ENCODE measurements at places on chromosomes 12 and 14.

DNA sequence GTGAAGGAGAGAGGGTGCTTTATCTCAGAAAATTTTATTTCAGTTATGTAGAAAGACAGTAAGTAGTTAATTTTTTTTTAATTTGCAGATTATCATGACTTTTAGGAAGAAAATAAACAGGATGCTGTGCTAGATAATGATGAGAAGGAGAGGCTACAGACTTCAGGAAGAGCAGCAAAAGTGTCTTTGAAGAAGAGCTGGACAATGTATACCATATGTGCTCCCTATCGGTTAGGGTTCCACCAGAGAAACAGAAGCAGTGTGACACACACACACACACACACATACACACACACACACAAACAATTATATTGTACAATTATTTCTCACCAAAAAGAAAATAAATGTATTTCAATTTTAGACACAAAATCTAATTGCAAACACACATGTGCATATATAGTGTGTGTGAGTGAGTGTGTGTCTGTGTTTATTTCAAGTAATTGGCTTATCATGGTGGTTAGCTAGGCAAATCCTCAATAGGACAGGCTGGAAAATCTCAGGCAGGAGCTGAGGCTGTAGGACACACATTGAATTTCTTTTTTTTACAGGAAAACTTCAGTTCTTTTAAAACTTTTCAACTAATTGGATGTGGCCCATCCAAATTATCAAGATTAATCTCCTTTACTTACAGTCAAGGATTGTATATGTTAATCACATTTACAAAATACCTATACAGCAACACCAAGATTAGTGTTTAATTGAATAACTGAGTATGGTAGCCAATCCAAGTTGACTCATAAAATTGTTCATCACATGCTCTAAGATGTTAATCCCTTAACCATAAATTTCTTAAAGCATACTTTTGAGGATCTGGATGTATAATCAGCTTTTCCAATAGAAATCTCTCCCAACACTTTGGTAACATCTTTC is 235.8 kb upstream of the DCN start:
- DNase-seq, result no peak

DNA sequence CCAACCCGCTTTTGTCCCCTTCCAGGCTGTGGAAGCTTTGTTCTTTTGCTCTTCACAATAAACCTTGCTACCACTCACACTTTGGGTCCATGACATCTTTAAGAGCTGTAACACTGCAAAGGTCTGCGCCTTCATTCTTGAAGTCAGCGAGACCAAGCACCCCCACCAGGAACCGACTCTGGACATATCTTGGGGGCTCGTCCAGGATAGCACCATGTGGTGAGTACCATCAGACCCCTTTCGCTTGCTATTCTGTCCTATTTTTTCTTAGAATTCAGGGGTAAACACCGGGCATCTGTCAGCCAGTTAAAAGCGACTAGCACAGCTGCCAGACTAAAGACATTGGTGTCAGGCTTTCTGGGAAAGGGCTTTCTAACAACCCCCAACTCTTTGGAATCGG is 137.6 kb upstream of the PPFIA2 start:
- peak; percentile 9 for DNase-seq

DNA sequence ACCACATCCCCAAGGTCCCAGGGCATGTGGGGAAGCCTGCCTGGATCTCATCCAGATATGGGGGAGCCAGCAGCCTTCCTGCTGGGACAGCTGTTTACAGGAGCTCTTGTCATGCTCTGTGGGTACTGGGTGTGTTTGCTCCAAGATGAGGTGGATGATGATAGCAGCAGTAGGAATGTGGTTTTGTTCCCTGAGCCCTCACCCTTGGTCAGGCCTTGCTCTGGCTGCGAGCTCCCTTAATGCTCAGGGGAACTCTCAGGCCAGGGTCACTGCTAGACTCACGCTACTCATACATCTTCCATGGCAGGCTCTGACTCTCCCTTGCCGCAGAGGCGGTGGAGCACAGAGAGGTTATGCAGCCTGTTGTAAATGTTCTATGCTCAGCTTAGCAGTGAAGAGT is 990.3 kb downstream of the AACS start:
- no peak for DNase-seq

DNA sequence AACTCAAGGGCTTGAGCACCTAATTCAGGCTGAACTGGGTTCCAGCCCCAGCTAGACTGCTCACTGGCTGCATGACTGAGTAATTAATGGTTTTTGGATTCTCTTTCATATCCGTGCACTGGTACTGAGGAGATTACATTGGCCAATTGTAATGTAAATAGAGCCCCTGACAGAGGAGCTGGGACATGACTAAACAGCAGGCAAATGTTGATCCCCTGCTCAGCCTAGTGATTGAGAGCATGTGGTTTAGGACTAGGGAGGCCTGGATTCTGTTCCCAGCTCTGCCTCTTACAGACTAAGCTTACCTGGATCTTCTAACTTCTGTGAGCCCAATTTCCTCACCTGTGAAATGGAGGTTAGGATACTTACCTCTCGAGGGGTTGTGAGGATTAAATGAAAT is 204.3 kb downstream of the ESR2 start:
- no peak for DNase-seq

- DNase-seq, result no peak
Observed at GRCh38 chr14:91035855-91036254, 24.6 kb downstream of the RPS6KA5 start.

DNA sequence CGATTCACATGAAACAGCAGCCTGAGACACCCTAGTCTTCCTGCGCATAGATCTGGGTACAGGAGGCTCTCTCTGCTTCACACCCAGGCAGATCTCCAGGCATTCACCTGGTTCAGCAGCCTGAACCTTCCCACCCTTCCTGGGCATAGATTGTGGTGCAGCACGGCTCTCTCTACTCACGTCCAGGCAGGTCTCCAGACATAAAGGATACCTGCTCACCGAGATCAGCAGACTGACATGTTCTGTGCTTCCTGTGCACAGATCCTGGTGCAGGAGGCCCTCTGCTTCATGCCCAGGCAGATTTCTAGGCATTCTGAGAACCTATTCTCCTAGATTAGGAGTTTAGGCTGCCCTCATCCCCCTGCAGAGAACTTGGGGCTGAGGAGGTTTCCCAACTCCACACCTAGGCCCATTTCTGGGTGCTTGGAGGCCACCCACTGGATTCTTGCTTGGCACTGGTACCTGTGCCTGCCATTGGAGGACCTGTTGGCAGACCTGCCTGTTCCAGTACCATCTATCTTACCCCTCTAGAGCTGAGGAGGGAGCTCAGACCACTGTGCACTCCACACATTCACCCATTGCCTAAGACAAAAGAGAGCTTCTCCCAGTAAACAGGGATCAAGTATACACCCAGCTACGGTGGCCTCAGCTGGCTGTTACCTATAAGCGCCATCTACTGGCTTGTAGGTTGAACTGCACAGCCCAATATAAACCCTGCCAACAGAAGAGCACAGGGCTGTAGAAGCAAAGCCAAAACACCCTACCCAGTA is 28.0 kb upstream of the GARIN6 start:
- DNase-seq, result no peak

- DNase-seq, result no peak
Observed at GRCh38 chr14:44960646-44961045, 1.1 kb downstream of the KLHL28 start.

DNA sequence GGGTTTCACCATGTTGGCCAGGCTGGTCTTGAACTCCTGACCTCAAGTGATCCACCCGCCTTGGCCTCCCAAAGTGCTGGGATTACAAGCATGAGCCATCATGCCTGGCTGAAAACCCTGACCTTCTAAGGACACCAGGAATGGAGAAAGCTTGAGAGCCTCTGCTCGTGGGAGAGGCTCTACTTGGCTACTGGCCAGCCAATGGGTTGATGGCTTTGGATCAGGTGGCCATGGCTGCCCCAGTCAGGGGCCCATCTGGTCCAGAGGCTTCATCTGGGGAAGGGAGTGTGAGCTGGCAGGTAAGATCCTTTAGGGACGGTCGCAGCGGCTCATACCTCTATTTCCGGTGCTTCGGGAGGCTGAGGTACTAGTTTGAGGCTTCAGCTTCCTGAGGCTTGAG is 42.5 kb upstream of the PPP1CC start:
- DNase-seq, result no peak

GRCh38 chr12:41225179-41225578 is 37.1 kb downstream of the PDZRN4 start:
- no peak for DNase-seq

- peak; percentile 43 for DNase-seq
Observed at GRCh38 chr12:132445884-132446632, 43.9 kb upstream of the FBRSL1 start.

DNA sequence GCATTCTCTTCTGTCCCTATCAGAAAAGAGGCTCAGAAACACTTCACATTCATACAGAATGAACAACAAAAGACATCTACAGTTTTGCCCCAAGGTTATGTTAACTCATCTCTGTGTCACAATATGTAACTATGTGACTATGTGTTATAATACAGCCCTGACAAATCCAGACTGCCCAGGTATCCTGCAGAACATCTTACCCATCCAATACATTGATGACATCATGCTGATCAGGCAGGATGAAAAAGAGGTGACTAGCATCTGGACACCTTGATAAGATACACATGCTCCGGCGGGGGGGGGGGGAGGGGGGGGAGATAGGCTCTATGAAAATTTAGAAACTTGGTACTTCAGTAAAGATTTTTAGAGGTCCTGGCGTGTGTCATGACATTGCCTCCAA is 8.3 kb upstream of the GNS start:
- no peak for DNase-seq

DNA sequence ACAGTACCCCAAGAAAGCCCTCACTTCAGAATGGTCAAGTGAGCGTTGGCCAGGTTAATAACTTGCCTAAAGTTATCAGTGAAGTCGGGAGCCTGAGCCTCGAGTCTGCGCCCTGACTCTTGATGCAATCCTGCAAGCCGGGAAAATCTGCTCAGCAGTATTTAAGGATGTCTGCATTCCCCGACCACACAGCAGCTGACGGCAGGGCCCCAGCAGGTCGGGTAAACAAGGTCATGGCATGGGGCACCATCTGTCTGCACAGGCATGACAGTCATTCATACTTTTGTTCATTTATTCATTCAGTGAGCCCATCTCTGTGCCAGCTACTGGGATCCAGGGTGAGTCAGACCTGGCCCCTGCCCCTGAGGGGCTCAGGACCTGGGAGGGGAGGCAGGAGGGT is 11.1 kb downstream of the ABCB9 start:
- DNase-seq, result no peak

- DNase-seq, result no peak
Observed at GRCh38 chr12:49902399-49903350, 1.0 kb downstream of the FAIM2 start.

GRCh38 chr14:72699852-72700257 is 194.0 kb downstream of the DPF3 start:
- no peak for DNase-seq

DNA sequence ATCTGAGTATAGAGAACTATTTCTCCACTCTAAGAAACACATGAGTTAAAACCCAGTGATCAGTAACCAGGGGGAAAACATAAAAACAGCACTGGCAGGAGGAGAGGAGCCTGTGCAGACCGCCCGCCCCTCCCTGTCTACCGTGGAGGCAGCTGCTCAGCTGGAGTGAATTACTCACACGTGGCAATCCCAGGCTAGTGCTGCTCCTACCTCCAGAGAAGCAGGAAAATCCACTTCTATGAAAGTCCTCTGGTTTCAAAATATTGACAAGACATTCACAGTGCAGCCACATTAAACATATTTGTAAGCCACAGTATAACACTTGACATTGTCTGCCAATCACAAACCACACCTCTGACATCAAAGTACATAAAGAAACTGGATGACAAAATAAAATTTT is 16.7 kb downstream of the TMEM132D start:
- DNase-seq, result no peak

DNA sequence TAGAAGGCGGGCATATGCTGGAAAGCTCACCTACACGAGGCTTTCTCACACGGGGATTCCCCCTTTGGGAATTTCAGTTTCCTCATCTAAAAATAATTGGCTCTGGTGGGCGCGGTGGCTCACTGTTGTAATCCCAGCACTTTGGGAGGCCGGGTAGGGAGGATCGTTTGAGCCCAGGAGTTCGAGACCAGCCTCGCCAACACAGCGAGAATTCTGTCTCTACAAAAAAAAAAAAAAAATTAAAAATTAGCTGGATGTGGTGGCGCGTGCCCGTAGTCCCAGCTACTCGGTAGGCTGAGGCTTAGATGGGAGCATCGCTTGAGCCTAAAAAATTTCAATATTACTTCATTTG is 400 bp upstream of the NDUFA12 start:
- DNase-seq, result no peak

GRCh38 chr14:56117765-56118610 is at the start of gene PELI2:
Gene PELI2, plus strand, starts transcription at chr14:56118411. Its CDS starts 250 bp downstream, at chr14:56118661.
- DNase-seq, result peak; percentile 89

GRCh38 chr12:8948701-8949341 is 624 bp downstream of the M6PR start:
- DNase-seq, result peak; percentile 19

DNA sequence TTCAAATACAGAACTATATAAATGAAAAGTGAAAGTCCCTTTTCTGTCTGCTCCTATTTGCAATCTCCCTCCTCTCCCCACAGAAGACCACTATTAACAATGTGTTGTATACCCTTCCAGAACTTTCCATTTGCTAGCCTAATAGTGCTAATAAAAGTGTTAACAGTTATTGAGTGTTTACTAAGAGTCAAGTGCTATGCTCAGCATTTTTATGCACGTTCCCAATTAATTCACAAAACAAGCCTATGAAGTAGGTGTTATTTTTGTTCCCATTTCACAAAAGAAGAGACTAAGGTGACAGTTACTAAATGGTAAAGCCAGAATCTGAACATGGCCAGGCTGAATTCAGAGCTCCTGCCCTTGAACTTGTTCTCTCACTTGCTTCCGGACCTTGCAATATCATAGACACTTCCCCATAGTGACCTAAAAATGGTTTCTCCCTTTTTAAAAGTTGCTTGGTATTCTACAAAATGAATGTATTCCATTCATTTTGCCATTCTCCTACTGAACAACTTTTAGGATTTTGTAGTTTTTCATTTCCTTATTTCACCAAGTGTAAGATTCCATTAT is 1.6 kb upstream of the PRKAB1 start:
- no peak for DNase-seq

GRCh38 chr14:39681782-39682399 is 249.7 kb upstream of the FBXO33 start:
- no peak for DNase-seq

DNA sequence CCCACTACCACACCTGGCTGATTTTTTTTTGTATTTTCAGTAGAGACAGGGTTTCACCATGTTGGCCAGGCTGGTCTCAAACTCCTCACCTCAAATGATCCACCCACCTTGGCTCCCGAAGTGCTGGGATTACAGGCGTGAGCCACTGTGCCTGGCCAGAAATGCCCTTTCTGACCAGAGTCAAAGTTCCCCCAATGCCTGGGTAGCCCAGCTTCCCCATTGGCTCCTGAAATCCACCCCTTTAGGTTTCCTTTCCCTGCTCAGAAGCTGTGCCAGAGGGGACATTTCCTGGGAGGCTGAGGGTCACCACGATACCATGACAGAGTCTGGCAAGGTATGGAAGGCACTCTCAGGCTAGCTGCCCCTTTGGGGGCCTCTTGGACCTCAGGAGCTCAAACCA is 3.5 kb downstream of the GSTZ1 start:
- DNase-seq, result no peak

Data from endothelial cell (in vitro differentiated cells).